ENCODE measurements at places on chromosomes 4 and X.
A peak's percentile ranks its signal among the peaks of the same experiment; 100 is the strongest.

- no peak for DNase-seq
Measured at GRCh38 chr4:145805490-145805889, 125.5 kb downstream of the C4orf51 start.

GRCh38 chrX:48806081-48806480 lies 4.2 kb downstream of the HDAC6 start:
- DNase-seq = no peak

GRCh38 chr4:8019396-8020365 lies 80.0 kb upstream of the AFAP1 start:
- no peak for DNase-seq

- DNase-seq = no peak
Measured at GRCh38 chrX:72313707-72314641, 8.3 kb upstream of the CITED1 start.

GRCh38 chr4:56468097-56468422 lies 643 bp downstream of the SRP72 start:
- peak; percentile 38 for DNase-seq

DNA sequence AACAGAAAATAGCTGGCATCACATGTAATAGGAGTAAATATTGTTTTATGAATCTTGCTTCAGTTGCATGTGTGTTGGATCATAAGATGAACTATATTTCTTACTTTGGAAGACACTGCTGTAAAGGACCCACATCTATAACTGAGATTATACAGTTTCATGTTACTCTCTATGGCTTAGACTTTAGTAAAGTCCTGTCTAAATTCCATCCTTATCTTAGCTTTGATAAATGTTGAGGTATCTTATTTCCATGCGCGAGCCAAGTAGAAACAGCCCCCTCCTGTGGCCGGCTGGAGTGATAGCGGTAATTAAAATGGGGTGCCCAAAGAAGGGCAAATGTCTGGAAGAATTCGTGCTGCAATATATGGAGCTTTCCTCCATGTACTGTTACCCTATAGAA lies 43.0 kb downstream of the CCDC158 start:
- peak; percentile 23 for DNase-seq

GRCh38 chrX:155221351-155221750 lies 5.1 kb downstream of the VBP1 start:
- DNase-seq = no peak

DNA sequence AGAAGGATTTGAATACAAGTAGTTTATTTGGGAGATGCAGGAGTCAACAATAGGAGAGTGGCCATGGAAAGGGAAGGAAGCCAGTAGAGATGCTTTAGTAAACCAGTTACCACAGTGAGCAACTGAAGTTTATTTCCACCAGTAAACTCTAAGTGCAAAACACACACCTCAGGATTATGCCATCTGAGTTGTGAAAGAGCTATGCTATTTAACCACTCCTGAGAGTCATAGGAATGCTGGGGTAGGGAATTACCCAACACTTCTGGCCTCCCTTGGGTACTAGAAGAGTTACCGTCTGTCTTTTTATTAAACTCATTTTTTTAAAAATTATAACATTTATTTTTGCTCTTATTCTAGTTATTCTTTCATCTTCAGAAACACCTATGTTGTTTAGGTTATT lies 834.6 kb upstream of the AMOT start:
- DNase-seq = no peak

DNA sequence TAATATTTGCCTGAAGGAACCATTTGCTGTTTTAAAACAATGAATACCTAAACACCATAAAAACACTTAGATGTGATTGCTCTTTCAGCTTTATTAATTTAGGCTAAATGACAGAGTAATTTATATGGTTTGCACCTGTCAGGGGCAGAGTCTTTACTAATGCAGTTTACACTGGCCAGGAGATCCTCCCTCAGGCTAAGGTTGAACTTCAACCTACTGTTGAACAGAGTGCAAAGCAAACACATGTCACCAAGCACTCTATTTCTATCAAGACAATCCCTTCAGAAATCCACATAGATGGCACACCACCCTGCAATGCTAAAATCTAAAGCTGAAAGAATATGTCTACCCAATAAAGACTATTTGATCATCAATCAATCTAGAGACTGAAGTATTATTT lies 147.3 kb downstream of the KLHL13 start:
- no peak for DNase-seq

- DNase-seq = no peak
Measured at GRCh38 chr4:6258741-6259140, 10.9 kb upstream of the WFS1 start.

DNA sequence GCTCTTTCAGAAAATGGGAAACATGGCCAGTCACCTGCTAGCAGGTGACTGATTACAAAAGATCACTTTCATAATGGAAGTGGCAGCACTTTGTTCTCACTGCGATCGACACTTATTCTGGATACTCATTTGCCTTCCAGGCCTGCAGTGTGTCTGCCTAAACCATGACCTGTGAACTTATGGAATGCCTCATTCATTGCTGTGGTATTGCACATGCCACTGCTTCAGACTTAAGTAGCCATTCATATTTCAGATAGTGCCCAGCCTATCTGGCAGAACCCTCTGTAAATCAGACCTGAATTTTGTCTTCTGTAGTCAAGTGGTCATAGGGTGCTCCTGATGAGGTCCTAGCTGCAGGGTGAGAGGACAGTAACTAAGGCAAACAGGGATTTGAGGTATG lies 23.3 kb upstream of the MGST2 start:
- DNase-seq = no peak

DNA sequence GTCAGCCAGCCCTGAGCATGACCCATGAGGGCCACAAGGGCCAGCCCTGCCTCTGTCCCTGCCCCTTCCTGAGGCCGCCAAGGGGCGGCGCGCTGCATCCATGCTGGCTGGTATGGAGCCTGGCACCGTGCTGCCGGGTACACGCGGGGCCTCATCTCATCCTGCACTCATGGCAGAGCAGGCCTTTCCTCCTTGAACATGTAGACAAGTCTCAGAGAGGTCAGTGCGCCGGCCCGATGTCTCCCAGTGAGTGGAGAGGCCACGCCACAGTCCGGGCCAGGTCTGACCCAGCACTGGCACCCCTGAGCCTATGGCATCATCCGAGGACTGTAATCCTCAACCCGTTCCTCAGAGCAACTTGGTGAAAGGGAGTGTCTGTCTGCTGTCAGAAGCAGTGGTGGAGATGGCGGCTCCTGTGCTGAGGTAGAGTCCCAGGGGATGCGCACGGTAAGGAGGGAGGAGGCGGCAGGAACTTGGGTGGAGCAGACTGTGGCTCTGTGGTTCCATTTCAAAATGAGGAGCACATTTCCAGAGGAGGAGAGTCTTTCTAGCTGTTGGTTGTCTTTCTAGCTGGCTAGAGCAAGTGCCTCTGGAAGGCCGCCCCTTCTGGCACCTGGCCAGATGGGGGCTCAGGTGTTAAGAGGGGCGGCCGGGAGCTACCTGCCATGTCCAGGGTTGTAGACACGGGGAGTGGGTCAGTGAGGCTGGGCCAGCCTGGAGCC lies 32.8 kb downstream of the TRMT44 start:
- no peak for DNase-seq

DNA sequence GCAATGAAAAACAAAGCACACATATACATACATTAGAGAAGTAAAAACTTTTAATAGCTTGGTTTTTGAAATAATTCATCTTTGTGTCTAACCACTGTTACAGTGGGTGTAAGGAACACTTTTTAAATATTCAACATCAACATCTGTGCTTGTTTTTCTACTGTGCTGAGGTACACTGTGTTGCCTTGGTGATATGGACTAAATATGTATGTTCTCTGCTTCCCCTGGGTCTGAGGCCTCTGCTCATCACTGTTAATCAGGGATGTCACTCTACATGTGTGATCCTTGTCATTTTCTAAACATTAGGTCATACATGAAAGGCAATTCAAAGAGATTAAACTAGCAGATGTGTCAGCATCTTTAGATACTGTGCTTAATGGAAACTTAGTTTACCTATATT lies 10.9 kb downstream of the MCTS1 start:
- DNase-seq = no peak

DNA sequence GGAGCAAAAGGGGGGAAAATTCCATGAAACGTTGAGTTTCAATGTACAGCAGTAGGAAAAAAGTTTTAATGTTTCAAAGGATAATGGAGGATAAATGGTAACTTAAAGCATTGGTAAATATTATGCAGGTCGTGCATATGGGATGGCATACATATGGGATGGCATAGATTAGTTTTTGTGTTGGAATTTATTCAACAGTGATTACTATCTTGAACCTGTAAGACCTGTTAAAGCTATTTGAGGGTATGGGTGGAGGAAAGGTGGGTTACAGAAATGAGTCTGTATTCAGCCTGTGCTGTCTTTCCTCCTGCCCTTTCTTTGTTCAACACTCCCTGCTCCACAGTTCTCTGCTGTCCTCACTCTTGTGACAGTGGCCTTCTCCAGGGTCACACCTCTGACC lies 54.6 kb downstream of the ARHGAP10 start:
- DNase-seq = no peak

DNA sequence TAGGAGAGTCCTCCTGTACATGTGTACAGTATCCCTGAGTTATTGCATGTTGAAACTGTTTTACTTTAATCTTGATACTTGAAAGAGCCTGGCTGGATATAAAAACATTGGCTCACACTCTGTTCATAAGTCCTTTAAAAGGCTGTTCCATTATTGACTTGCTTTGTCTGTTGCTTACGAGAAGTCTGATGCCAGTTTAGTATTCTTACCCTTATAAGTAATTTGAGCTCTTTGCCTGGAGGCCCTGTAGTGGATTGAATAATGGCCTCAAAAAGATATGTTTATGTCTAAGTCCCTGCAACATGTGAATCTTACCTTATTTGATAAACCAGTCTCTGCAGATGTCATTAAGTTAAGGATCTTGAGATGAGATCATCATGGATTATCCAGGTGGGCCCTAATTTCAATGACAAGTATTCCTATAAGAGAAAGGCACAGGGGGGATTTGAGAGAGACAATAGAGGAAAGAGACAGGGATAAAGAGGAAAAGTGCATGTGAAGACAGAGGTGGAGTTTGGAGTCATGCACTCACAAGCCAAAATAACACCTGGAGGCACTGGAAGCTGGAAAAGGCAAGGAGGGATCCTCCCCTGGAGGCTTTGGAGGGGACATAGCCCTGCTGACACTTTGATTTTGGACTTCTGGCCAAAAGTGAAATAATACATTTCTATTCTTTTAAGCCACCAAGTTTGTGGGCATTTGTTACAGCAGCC lies 98.1 kb downstream of the IRF2 start:
- no peak for DNase-seq

- DNase-seq = no peak
Measured at GRCh38 chr4:103150677-103151076, 47.5 kb downstream of the CENPE start.

- no peak for DNase-seq
Measured at GRCh38 chrX:28590396-28590795, 3.1 kb downstream of the IL1RAPL1 start.

DNA sequence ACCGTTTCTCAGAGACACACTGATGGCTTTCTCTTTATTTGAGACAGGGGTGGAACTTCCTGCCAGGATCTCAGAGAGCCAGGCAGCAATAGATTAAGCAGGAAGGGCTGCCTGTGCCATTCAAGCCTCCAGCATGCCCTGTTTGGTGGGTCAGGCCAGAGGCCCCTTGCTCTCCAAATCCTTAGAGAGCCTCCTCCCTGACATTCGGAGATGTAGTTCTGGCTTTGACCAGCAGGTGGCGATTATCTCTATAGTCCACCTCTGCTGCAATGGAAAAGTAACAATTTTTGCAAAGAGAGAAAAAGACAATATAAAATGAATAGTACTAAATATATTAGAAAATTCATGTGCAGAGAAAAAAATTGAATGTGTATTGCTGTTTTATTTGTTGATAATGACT lies 93.9 kb downstream of the NXF2B start:
- DNase-seq = peak; percentile 21

DNA sequence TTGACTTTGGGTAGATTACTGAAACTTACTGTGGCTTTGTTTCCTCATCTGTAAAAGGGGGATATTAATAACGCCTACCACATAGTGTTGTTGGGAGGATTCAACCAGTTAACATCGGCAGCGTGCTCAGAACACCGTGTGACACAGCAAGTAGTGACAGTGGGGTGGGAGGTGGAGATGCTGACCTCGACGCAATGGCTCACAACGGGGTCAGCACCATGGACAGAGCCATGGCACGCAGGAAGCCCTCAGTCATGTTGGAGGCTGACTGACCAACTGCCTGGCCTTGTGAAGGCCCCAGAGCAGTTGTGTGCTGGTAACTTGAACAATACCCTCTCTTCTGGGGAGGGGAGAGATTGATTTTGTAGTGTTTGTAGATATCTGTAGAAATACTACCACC lies 93.2 kb downstream of the WFS1 start:
- peak; percentile 45 for DNase-seq

GRCh38 chrX:69469975-69470374 lies 34.2 kb upstream of the NALF2 start:
- no peak for DNase-seq

DNA sequence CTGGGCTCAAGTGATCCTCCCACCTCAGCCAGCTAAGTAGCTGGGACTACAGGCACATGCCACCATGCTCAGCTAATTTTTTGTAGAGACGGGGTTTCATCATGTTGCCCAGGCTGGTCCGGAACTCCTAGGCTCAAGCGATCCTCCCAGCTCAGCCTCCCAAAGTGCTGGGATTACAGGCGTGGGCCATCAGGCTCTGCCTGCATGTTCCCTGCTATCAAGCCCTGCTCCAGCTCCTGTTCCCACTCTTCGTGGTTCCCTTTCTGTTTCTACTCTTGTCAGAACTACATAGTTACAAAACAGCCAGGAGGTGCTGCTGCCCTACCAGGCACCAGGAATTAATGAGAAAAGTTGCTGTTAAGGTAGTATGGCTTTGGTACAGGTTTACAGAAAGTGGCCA lies 8.7 kb downstream of the TIMP1 start:
- no peak for DNase-seq

DNA sequence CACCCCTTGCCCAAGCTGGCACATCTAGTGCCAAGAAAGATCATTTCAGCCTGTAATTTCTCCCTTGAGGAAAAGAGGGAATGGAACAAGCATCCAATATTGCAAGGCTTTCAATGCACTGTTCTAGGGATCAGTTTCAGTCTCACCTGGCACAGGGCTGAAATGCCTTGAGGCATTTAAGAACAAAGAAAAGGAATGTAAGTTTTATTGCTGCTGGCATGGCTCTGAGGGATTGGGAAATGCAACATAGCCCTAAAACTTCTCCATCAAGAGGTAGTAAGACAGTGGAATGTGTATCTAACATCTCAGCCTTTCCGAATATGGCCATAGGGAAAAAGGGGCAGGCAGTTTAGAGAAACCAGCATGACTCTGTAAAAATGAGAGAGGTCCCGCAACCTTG lies 732.6 kb upstream of the LCORL start:
- DNase-seq = no peak

GRCh38 chr4:45475548-45475947 lies 648.3 kb downstream of the GABRG1 start:
- no peak for DNase-seq
